ENCODE measurements at places on chromosomes 3 and 15.

DNA sequence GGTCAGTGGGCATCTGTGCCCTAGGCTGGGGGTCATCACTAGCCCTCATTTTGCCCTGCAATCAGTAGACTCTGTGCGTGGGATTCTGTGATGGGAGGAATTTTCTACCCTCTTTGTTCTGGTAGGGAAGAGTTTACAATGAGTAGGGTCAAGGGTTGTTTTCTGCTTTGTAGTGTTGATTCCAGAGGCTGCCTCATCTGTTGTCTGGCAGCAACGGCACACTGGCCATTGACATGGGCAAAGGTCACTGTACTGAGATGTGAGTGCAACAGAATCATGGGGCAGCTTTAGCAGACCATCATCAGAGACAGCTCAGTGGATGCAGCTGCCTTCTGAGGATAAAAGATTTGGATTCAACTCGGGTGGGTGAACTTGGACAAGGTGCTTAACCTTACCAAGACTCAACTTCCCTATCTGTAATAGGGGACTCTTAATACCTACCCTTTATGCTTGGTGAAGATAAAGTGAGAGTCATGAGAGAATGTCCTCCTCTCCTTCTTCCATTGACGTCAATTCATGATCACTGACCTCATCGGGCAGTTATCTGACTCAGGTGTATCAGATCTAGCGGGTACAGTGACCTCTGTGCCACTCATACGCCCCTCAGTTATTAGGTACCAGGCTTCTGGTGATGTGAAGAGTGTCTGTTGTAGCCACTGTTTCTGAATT is 127.5 kb downstream of the RPLP1 start:
- DNase-seq: no peak

GRCh38 chr3:144415492-144415891 is 443.9 kb downstream of the DIPK2A start:
- no peak for DNase-seq

DNA sequence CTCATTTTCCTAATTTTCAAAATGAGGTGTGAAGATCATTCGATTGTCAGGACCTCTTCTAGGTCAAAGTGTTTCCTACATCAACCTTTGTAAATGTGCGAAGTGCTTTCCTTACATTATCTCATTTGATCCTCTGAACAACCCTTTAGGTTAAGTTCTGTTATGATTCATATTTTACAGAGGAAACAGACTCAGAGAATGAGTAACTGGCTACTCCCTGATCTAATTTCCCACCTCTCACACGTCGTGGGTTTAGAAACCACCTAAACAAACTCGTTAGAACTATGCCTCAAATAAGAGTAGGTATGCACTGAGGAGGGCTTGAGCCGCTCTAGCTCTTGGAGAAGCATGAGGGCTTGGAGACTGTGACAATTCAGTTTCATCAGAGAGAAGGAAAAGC is 148.6 kb downstream of the CD47 start:
- DNase-seq: no peak

GRCh38 chr15:52337198-52337853 is 41.7 kb upstream of the MYO5C start:
- no peak for DNase-seq

DNA sequence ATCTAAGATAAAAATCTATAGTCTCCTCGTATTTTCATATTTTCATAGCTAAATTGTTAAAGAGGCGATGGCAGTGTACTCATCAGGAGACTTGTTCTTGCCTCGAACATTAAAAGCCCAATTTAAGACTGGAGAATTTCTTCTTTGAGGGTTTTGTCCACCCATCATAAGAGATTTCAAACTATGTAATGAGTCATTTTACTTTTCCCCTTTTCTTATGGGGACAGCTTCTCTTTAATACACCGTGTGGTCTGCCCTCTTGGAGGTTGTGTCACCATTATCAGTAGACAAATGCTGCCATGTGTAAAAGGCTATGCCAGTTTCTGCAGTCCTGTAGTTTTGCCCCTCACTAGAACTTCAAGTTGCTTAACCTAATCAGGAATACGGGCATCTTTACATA is 16.9 kb downstream of the TGFBR2 start:
- DNase-seq: no peak

DNA sequence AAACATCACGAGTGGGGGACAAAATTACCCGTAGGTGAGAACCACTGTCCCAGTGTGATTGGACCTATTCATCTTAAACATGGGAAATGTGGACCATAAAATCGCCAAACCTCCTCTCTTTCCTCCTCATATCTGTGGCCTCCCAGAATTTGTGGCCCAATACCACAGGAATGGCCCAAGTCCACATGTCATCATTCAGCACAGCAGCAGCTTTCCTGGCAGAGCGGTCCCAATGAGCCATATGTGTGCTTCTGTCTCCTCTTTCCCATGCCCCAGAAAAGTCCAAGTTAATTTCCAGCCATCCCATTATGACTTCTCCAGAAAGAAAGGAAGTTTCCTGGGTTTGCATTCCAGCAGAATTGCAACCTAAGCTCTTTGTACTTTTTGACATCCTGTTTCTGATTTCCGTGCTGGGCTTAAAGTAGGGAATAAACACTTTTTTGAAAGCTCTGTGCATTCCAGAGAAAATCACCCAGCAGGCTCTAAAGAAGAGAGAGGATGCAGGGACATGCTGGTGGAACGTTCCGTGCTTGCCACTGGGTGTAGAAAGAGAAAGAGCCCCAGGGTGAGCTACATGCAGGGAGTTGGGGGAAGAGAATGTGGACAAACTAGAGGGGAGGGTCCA is 259.4 kb upstream of the PROK2 start:
- no peak for DNase-seq

- no peak for DNase-seq
Measured at GRCh38 chr3:18660059-18660458, 234.9 kb upstream of the SATB1 start.

DNA sequence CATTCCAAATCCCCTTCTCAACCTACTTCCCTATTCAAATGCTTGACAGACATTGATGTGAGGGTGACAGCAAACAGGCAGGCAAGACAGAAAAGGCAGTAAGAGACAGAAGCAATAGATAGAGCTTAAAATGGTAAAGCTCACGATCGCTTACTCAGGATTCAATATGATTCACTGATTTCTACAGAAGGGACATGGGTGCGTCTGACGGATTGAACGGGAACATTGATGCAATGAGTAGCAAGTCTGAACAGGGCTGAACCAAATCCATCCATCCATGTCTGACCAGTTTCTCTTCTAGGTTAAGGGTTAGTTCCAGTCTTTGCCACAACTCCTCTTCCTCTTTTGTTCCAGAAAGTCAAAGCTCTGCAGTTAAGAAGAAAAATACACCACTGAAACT is 35.1 kb downstream of the P2RY1 start:
- no peak for DNase-seq

- no peak for DNase-seq
Measured at GRCh38 chr15:29089731-29090616, 179.6 kb downstream of the NSMCE3 start.

DNA sequence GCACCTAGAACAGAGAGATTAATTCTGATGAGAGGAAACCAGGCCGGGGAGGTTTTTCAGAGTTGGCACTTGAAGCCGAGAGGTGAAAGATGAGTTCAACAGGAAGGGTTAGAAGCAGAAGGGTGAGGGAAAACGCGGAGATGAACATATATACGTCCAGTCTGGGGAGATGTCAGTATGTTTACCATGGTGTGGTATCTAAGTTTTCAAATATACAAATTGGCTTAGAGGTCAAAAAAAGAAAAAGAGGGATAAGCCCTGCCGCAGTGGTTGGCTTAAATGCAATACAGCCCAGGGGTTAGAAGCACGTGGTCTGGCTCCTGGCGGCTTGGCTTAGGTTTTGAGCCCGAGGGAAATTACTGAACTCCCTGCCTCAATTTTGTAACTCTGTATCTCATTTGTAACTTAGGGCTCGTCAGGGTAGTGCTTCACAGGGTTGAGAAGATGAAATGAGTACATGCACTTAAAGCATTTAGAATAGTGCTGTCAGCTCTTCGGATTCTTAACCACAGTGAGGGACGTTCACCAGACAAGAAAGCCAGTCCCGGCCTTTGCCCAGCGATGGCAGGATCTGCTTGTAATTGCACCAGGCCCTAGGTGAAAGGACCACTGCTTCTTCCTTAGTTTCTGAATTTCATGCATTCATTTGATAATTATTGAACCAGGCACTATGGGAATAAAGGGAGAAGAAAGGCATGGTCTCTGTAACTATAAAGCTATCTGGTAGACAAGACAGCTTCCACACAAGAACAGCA is 6.4 kb downstream of the HES1 start:
- no peak for DNase-seq

GRCh38 chr15:40250771-40251483 is 12.1 kb downstream of the PAK6 start:
- no peak for DNase-seq

GRCh38 chr15:100167884-100168375 is 173.8 kb downstream of the ADAMTS17 start:
- DNase-seq: no peak

DNA sequence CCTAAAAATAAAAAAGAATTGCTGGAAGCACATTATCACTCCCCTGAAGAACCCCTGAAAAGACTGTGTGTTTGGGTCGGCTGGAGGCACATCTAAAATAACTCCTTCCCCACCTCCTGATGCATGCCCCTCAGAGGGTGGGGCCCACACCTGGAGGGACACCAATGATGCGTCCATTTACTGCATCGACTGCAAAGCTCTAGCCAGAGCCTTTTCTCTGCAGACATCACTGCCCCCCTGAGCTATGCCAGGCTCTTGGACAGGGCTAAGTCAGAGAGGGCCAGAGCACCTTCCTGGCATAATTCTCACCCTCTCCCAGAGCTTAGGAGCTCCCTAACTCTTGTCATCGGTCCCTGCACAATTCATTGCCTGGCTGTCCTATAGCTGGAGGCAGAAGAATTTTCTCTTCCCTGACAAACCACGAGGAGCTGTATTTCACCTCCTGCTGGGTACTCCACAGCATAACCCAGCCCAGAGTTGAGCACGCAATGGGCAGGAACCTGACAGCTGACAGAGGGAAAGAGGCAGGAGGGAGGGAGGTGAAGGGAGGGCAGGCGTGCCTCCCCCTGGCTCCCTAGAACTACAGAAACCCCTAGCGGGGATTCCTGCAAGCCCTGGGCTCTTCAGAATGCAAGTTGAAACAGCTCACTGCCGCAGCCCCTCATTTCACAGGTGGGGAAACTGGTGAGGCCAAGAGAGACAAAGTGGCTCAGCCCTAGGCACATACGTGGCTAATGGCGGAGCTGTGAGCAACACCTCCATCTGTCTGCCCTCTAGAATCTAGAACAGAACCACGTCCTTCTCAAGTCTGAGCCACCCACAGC is 46.6 kb downstream of the XXYLT1 start:
- no peak for DNase-seq

- DNase-seq: no peak
Measured at GRCh38 chr15:90161950-90162361, 39.2 kb upstream of the SEMA4B start.

GRCh38 chr3:47003056-47003410 is 23.6 kb downstream of the NBEAL2 start:
- DNase-seq: no peak

DNA sequence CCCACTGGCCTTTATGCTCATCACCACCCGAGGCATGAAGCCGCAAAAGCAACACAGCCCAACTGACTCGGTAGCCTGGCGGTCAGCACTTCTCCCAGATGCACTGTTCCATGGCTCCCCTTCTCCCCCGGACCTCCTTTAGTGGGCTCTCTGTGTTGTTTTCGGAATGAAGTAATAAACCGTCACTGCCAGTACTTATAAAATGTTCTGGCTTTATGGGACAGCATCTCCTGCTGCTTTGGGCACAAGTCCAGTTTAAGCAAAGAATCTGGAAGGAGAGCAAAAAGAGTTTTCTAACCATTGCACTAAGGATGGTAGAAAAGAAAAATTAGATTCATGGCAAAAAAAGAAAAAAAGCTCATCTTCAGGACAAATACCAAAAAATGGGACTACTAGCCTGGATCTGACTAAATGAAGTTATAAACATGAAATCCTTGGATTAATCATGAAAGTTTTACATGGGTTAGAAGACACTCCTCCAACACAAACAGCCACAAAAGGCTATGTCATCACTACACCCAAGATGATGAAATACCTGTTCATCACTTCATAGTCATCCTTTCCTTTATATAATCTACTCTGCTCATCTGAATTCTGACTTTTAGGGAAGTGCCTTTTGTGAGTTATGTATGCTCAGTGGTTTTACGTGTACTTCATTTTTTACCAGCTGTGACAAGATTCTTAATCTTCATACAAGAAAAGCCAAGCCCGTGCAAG is 89.5 kb upstream of the UBE2E2 start:
- DNase-seq: no peak

DNA sequence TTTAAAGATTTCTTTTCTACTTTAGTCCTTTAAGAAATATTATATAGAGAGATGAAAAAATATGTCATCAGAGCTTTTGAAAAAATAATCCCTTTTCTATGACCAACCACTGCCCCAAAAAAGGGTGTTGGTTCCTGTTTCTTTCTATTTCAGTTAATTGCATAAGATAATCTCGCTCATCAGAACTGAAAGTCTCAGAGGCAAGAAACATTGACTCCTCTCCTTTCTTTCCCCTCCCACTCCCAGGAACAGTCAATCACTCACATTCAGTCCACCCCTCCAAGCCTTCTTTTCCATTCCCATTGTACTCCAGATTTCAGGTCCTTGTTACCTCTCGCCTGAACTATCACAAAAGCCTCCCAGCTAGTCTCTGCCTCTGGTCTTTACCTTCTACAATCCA is 153.7 kb upstream of the ABI3BP start:
- no peak for DNase-seq

DNA sequence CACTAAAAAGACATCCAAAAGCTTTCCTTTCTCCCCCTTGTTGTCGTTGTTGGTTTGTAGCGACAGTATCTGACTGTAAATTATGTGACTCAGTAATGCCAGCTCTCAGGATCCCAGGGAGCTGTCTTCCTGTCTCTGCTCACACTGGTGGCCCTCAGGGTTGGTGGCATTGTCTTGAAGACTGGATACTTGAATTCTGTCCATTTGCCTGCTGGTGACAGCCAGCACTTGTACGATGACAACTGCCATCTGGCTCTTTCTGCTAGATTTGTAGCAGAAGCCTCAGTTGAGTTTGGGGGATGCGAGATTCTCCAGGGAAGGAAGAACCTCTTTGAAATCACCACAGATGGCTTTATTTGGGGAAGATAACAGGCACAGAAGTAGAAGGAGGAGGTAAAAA is 120.8 kb downstream of the ARPP21 start:
- no peak for DNase-seq

GRCh38 chr3:101141135-101141534 is 147.9 kb upstream of the ABI3BP start:
- DNase-seq: no peak

GRCh38 chr15:34360298-34360697 is 6.7 kb downstream of the LPCAT4 start:
- DNase-seq: no peak

GRCh38 chr3:23840521-23840920 is 34.8 kb downstream of the UBE2E1 start:
- no peak for DNase-seq

Measured in NCI-H2227 treated with DMSO at 0.1 percent for 48 hours (cell line).